ENCODE measurements at places on chromosomes 16 and 17.

- no peak for DNase-seq
These were observed 3.4 kb upstream of the ZNF423 start for GRCh38 chr16:49859125-49859811.

DNA sequence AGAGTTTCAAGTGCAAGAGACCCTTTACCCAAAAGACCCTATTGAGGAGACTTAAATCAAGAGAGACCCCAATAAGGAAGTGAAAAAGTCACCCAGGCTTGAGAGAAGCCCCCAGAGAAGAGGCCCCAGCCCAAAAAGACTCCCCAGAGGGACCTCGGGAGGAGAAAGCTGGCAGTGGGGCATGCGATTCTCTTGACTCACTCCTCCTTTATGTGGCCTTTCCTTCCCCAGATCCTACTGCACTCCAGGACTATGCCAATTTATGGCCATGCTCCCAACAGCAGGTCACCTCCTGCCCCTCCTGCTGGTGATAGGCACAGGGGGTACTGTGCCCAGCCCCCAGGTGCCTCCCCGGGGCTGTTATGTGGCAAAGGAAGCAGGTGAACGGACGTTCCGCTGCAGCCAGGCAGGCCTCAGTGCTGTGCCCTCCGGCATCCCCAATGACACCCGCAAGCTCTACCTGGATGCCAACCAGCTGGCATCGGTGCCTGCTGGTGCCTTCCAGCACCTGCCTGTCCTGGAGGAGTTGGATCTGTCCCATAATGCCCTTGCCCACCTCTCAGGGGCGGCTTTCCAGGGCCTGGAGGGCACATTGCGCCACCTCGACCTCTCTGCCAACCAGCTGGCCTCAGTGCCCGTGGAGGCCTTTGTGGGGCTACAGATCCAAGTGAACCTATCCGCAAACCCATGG is 16.3 kb downstream of the LRRC3C start:
- no peak for DNase-seq

GRCh38 chr16:14415291-14415690 is 214.8 kb downstream of the PARN start:
- DNase-seq: peak; percentile 11

DNA sequence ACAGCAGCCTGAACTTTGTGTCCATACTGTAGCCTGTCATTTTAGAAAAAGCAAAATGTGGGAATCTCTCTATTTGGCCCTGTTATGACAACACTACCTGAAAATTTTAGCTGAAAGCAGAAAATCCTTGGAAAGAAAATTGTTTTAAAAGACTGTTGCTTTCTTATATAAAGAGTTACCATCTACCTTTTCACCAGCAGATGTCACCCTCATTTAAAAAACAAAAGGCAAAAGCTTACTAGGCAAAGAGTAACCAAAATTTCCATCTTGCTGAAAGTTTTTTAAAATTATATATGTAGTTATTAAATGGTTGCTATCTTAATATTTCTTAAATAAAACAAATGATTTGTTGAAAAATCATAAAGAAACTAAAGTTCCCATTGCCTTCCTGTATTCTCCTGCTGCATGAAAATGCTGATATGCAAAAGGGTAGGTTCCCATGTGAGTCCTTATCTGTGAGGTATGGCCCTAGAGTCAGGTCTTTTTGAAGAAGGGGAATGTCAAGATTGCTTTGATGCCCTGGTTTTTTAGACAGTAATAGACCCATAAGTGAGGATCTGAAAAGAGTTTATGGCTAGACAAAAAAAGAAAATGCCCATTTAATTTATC is 61.0 kb downstream of the TNRC6C start:
- DNase-seq: no peak

DNA sequence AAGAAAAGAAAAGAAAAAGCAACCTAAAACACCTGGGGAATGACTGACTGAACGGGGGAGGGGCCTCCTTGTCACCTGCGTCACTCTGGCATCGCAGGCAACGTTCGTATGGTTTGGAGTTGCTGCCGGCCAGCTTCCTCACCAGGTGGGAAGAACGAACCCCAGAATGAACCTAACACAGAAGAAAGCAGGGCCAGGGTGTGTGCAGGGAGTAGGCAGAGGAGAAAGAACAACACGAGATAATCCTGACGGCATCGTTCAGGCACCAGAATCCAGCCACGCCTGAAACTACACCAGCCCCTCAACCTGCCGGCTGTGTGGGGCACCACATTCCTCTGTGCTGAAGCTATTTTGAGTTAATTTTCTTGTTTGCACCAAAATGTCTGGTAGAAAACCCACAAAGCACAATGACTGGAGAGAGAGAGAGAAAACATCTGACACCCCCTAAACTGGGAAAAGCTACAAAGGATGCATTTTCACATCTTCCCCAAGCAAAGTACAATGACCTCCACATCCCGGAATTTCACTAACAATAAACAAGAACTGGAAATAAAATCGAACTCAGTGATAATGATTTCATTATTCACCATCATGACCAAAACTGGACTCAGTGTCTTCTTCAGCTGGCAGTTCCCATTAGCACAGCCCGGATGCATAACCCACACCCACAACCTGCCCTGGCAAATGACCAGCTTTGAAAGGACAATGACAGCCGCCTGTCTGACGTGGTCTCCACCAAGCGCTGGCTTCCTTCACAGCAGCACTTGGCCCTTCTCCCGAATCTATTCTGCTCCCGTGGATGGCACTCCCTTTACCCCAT is 23.6 kb downstream of the RAB40B start:
- DNase-seq: no peak

DNA sequence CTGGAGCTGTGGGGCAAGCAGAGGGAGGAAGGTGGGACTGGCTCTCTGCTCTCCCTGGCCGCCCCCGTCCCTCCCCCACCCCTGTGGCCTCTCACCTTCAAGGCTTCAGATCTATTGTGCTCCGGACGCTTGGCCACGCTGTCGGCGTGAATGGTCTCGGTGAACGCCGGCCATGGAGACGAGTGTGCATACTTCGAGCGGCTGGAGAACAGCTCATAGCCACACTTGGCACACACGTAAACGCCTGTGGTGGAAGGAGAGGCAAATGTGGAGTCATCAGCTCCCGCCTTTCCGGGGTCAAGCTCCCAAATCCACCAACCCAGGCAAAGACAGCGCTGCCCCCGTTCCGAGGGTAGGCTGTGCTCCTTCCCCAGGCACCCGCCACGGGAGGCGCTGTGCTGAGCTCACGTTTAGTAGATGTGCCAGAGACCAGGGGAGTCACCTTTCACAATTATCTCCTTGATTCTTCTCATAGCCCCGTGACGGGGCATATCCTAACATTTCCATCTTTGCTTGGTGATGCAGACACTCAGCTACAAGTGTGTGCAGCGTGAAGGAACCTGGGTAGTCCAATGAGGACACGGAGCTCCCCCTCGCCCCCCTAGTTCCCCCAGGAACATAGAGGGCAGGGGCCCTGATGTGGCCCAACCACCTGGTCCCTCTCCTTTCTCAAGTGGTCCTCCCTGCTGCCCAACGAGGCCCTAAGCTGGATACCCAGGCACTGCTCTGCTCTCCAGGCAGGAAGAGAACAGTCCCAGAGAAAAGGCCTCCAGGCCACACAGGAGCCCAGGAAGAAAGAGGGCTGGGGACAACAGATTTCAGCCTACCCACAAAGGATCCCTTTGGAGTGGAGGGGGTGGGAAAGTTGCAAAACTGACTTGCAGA is 1.6 kb downstream of the MSRB1 start:
- DNase-seq: no peak

- no peak for DNase-seq
These were observed 577 bp upstream of the HS3ST2 start for GRCh38 chr16:22813223-22813947.

Measured in CMK (cell line).